CD4-positive, alpha-beta T cell treated with Interleukin-6 for 4 hours (primary cell): ENCODE measurements at places on chromosomes 3 and 15.

DNA sequence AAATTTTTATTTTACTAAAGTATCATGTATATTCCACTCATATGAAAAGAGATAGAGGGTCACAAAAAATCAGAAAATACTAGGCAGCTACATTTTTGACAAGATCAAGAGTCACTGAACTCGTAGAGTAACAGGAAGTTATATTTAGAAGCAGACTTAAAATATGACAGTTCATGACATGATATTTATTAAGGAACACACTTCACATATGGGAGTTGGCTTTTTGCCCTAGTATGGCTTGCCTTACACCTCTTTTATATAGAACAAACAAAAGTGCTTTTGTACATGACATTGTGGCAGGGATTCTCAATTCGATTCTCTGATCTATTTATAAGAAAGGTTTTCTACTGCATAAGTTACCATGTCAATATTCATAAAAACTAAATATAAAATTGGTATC is 80.1 kb upstream of the GBE1 start:
- no peak for DNase-seq

DNA sequence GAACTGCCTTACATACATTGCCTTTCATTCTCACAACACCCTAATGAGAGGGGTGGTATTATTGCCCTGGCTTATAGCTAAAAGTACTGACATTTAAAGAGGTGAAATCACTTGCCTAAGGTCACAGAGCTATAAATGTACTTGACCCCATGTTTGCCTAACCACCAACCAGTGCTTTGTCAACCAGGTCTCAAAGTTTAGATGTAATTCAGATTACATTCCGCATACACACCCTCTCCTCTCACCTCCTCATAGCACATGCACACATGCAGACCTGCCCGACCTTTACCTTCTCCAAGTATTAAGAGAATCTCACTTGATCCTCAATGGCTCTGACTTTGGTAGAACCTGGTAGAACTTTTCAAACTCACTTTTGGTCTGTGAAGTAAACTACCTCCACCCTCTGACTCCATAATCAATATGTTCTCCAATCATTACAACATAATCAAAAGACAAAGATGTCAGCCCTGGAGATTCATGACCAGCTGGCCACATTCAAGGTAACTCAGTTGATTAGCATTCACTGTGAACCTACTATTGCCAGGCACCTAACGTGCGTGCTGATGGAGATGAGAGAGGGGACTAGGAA is 63.2 kb upstream of the HES1 start:
- no peak for DNase-seq

- no peak for DNase-seq
Measured at GRCh38 chr3:144053121-144053520, 81.5 kb downstream of the DIPK2A start.

GRCh38 chr15:25797035-25797434 is 66.1 kb downstream of the ATP10A start:
- DNase-seq = no peak

GRCh38 chr3:59803268-59803667 is 753.4 kb upstream of the CFAP20DC start:
- DNase-seq = no peak

- no peak for DNase-seq
Measured at GRCh38 chr15:100931143-100931890, 12.2 kb downstream of the LRRK1 start.

DNA sequence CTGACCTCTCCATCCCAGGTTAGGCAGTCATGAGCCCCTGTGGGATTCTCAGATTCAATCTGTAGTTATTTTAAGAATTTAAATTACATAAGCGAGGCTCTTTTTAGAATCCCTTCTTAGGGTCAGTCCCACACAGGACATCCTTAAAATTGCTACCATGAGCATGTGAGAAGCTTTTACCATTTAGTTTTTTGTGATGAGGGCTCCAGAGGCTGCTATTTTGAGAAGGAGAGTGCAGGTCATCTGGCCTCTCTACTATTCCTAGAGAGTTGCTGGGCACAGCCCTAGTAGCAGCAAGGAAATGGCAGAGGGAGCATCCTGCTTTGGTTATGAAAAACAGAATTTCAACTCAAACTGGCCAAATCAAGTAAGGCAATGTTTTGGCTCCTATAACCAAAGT is 13.6 kb upstream of the CADPS start:
- no peak for DNase-seq

DNA sequence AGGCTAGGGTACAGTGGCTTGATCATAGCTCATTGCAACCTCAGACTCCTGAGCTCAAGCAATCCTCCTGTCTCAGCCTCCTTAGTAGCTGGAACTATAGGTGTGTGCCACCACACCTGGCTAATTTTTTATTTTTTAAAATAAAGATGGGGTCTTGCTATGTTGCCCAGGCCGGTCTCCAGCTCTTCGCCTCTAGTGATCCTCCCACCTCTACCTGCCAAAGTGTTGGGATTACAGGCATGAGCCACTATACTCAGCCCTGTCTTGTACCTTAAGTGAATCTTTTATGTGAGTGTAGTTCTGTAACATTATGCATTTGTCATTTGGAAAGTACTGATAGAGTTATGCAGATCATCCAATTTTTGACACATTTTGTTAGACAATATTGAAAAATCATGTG is 66.9 kb upstream of the C15orf39 start:
- DNase-seq = no peak

DNA sequence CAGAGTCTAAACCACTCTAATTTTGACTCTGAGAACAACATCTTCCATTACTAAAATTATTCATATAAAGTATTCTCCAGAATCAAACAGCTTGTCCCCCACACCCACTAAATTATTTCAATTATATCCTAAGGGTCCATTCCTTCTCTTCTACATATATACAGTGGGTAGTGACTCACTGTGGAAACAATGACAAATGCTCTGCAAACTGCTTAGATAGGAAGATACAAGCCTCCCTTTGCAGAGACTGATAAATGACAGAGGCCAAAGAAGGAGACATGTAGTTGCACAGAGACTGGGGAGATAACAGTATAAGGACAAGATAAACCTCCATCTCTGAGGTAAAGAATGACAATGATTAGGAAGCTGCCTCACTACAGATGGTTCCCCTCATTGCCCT is 1087.4 kb downstream of the AGBL1 start:
- no peak for DNase-seq

DNA sequence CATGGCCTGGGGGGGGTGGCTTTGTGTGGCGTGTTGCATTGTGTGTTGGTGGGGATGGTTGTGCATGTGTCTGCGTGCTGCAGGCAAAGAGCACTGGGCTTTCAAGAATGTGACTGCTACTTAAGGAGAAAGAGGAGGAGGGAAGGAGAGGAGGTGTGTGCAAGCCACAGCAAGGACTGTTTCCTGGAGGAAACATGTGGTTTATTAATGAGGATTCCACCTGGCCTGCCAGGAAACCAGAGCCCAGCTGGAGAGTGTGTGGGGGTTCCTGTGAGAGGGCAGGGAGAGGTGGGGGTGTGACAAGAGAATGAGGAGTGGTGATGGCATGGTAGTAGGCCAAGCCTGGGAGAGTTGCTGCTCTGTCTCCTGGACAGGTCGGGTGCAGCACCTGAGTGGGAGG is 258.1 kb upstream of the ROPN1 start:
- no peak for DNase-seq
